ENCODE measurements at places on chromosomes 16 and 17.

GRCh38 chr16:88834670-88835069, 22.1 kb downstream of the GALNS start:
- no peak for DNase-seq

- no peak for DNase-seq
Observed at GRCh38 chr17:77529328-77529650, 388.5 kb downstream of the SEC14L1 start.

GRCh38 chr17:42849031-42849430, 2.0 kb upstream of the AOC3 start:
- DNase-seq: no peak

- no peak for DNase-seq
Observed at GRCh38 chr17:80005360-80006338, 30.0 kb downstream of the TBC1D16 start.
